Right cardiac atrium (tissue), 5 donors: ENCODE measurements at places on chromosomes 5 and 9. TPM values are rescaled to one million over a fixed set of nuclear protein-coding genes. Genes with fewer than 3 reads are reported as not detected.
A peak's percentile ranks its signal among the peaks of the same experiment; 100 is the strongest.

The TMEM252 gene
- not detected for total RNA-seq

The ESM1 gene
- total RNA-seq = not detected

The TAF11L9 gene
- not detected for total RNA-seq

The TICAM2 gene
- 3.4 TPM for total RNA-seq

The PHF24 gene
- 1.3 TPM for total RNA-seq

The GM2A gene
- 43.4 TPM for total RNA-seq

The GABRA6 gene
- not detected for total RNA-seq

The STARD4 gene
- total RNA-seq = 15.0 TPM

The CLIC3 gene
- total RNA-seq = 2.8 TPM

The SPATA31C1 gene
- not detected for total RNA-seq

The DMRT3 gene
- total RNA-seq = not detected

- no peak for DNase-seq
Measured at GRCh38 chr5:67178966-67179365, 17.6 kb downstream of the CD180 start.

GRCh38 chr9:10212702-10213101 is 400.1 kb downstream of the PTPRD start:
- DNase-seq = no peak

DNA sequence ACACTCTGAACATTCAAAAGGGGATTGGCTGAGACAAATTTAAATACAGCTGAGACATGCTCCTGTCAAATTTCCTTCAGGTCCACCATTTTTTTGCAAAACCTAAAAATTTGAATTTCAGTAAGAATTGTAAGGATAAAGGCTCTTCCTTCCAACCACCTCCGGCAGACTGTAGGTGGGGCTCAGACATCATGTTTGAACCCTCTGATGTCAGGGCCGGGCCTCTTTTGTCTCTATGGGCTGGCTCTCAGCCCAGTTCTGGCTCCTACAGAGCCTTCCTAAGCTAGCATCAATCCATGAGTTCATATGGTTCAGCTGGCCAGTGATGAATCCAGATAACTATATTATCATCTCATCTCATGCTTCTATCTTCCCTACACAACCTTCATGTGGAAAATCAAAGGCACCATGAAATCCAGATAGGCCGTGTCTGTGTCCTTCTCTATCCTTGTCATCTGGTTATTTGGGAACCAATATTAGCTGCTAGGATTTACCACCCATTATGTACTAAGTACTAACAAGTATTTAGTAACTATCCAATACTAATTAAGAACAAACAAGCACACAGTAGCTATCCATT is 44.2 kb downstream of the NIPSNAP3B start:
- no peak for DNase-seq

GRCh38 chr5:16600946-16601345 is 15.9 kb downstream of the RETREG1 start:
- DNase-seq = no peak

DNA sequence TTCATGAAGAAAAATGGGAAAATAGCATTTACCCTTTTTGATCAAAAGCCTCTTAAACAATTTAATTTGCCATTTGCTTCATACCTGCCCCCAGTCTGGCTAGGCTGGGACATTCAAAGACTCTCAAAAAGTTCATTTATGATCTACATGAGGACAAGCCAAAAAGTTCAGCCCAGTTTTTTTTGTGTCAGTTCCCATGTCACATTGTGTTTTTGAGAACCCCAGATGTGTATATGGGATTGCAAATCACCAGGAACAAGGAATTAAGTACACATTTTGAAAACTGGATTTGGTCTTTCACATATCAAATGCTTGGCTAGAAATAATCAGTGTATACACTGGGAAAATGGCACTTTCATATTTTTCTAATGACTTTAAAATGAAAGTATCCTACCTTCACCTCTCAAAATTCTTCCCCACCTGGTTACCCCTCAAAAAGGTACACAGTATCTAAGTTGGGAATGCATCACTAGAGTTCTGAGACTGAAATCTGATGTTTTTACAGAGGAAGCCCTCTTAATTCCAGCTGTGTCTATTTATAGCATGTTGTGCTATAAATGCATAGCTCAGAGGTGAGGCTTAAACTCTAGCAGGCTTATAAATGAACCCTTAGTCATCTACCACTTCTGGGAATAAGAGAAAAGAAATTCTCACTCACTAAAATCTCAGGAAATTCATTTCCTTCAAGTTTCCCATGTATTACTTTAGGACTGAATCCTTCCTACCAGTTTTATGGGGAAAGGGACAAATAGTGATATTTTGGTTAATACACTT is 9.3 kb downstream of the STOM start:
- DNase-seq = no peak

- DNase-seq = no peak
Measured at GRCh38 chr5:71937921-71938698, 169.2 kb upstream of the MAP1B start.

- no peak for DNase-seq
Measured at GRCh38 chr9:33835625-33836260, 18.8 kb downstream of the UBE2R2 start.

GRCh38 chr5:122362361-122362760 is 50.3 kb downstream of the SNCAIP start:
- DNase-seq = no peak

DNA sequence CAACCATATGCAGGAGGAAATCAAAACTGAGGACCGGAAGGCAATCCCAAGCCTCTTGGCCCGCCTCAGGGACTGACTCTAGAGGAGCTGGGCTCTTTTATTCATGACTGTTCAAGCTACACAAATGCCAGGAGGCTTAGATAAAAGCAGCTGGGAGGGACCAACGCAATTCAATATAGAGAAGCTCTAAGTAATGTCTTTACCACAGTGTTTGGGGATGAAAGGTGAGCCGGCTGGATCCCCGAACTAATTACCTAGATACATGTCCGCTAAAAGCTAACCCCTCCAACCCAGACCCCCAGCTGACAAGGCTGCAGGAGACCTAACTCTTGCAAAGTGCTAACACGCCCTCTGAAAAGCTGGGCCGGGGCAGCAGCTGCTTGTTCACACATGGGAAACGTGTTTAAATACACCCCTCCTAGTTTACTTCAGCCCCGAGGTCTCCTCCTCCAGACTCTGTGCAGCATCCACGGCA is 67.5 kb downstream of the TLE1 start:
- no peak for DNase-seq

DNA sequence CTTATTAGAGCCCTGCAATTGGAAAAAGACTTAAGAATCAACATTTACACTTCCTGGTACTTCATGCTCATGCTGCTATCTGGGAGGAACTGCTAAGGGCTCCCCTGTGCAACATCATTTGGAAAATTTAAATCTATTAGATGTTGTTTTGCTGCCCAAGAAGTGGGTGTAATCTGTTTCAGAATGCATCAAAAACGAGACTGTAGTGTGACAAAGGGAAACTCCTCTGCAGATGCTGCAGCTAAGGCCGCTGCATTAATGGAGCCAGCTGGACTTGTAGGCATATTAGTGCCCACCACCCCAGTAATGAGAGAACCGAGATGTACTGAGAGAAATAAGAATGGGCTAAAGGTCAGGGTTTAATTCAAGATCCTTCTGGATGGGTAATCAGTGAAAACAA is 11.1 kb upstream of the PAIP1 start:
- no peak for DNase-seq

DNA sequence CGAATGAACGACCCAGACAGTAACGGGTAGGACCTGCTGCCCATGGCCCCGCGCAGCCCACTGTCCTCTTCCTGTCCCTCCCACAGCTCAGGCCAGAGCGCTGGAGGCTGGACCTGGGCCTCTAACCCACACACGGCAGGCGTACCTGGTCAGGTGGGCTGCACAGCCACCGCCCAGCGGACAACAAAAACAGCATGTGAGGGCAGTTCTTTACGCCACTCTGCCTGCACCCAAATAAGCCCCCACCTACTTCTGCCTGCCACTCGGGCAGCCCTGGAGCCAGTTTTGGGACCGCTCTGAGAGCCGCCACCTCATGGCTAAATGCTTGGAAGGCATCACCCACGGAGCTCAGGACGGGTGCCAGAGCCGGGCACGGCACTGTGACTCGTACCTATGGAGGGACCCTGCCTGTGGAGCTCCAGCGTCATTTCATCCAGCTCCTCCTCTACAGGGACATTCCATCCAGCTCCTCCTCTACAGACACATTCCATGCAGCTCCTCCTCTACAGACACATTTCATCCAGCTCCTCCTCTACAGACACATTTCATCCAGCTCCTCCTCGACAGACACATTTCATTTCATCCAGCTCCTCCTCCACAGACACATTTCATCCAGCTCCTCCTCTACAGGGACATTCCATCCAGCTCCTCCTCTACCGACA is 18.9 kb downstream of the CLPTM1L start:
- no peak for DNase-seq

- DNase-seq = no peak
Measured at GRCh38 chr9:98874721-98875255, 67.3 kb downstream of the GALNT12 start.

DNA sequence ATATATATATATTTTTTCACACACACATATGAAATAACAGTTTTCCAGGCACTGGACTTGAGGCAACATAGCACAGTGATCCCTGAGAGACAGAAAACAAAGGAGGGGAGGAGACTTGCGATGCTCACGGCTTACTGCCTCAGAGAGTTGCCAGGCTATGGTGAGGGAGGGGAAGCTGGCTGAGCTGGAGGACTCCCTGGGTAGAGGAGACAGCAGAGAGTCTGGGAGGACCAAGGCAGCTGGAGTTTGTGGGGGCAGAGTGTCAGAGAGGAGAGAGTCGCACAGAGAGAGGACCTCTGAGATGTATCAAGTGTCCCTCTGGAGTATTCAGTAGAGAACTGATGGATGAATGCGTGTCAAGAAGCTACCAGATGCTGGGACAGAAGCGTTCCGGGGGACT is 23.1 kb upstream of the QSOX2 start:
- DNase-seq = no peak

- DNase-seq = no peak
Measured at GRCh38 chr9:109411798-109412352, 86.2 kb downstream of the PTPN3 start.

- DNase-seq = no peak
Measured at GRCh38 chr9:79289856-79290255, 281.9 kb upstream of the TLE4 start.

- DNase-seq = no peak
Measured at GRCh38 chr9:76136986-76137385, 246.5 kb downstream of the PCSK5 start.

- no peak for DNase-seq
Measured at GRCh38 chr9:137978262-137978714, 100.7 kb downstream of the CACNA1B start.

DNA sequence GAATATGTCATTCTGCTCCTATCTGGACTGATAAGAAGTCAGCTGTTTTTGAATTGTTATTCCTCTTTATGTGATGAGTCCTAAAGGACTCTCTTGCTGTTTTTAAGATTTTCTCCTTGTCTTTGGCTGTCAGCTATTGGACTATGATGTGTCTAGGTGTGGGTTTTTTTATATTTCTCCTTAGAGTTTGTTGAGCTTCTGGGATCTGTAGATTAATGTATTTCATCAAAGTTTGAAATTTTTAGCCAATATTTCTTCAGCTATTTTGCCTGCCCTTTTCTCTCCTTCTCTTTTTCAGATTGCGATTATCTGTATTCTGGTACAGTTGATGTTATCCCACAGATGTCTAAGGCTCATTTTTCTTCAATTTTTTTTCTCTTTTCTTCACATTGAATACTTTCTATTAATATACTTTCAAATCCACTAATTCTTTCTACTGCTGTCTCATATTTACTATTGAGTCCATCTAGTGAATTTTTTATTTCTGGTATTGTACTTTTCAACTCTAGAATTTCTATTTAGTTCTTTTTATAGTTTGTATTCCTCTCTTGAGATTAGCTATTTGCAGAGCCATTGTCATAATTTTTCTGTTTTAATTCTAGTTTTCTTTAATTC is 31.1 kb downstream of the RPS23 start:
- no peak for DNase-seq

DNA sequence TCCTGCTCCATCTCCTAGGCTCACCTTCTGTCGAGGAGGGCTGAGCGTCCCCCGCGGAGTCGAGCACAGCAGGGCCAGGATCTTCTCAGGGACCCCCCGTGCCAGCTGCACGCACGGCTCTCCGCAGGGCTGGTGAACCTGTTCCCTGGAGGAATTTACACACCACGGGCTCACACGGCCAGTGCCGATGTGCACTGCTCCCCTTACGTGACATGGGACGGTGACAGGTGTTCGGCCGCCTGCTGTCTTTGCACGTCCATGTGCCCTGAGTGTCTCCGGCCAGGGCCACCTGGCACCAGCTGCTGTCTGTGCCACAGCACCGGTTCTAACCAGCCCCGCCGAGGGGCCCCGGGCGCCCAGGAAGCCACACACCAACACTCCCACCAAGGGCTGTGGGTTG is 8.7 kb upstream of the AGPAT2 start:
- peak; percentile 58 for DNase-seq

GRCh38 chr9:109914280-109915027 is 134.5 kb downstream of the PALM2AKAP2 start:
- DNase-seq = no peak

GRCh38 chr5:124671193-124671592 is 75.2 kb downstream of the ZNF608 start:
- no peak for DNase-seq

GRCh38 chr9:75027187-75028107 is 646 bp downstream of the CARNMT1 start:
- peak; percentile 82 for DNase-seq

DNA sequence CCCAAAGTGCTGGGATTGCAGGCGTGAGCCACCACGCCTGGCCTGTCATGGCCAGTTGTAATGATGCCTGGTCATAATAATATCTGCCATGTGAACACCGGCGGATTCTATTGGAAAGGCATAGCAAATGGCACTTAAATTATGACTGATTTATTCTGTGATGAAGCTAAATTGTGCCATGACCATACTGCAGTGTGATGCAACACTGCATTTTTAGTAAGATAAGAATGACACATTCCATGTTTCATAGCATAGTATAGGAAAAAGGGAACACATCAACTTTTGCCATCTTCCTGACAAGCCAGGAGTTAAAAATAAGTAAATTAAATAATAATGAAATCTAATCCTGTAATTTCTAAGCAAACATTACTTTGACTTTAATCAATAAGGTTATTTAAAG is 30.4 kb upstream of the BICD2 start:
- no peak for DNase-seq

DNA sequence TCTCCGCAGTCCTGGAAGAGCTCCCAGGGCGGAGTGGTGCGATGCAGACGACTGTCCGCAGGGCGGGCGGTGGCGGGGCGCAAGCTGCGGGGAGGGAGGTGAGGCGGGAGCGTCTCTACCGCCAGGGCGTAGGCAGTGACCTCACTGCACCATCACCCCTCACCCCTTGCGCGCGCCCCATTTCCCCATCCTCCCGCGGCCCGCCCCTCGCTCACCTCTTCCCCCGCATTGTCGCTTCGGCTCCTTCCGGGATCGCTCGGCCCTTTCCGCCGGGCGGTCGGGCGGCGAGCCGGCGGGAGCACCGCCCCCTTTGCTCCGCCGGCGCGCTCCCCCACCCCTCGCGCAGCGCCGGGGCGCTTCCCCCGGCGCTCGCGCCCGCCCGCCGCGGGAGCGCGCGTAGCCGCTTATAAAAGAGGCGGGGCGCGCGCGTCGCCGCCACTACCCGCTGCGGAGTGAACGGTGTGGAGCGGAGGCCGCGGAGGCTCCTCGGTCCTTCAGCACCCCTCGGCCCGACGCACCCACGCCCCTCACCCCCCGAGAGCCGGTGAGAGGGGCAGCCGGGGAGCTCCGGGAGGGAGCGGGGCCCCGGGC is at the start of gene SPTAN1:
Gene SPTAN1, plus strand, starts transcription at position 435 of the 591 bp plus-strand sequence. CDS start 14,154 bp downstream, outside the sequence.
- peak; percentile 98 for DNase-seq

GRCh38 chr5:110354311-110354710 is 372.2 kb downstream of the TMEM232 start:
- peak; percentile 30 for DNase-seq
